Activated CD4-positive, alpha-beta T cell treated with anti-CD3 and anti-CD28 coated beads, Interleukin-2, amount 50 U/mL, for 16 hours (primary cell): ENCODE measurements at places on chromosomes 4 and X.

GRCh38 chrX:72727846-72728245, 13.7 kb upstream of the PHKA1 start:
- DNase-seq = no peak

- no peak for DNase-seq
Observed at GRCh38 chr4:139472852-139473251, 18.9 kb downstream of the RAB33B start.

- DNase-seq = peak; percentile 6
Observed at GRCh38 chr4:154503598-154503997, 12.0 kb upstream of the DCHS2 start.

GRCh38 chrX:19907794-19908193, 20.4 kb upstream of the SH3KBP1 start:
- no peak for DNase-seq

DNA sequence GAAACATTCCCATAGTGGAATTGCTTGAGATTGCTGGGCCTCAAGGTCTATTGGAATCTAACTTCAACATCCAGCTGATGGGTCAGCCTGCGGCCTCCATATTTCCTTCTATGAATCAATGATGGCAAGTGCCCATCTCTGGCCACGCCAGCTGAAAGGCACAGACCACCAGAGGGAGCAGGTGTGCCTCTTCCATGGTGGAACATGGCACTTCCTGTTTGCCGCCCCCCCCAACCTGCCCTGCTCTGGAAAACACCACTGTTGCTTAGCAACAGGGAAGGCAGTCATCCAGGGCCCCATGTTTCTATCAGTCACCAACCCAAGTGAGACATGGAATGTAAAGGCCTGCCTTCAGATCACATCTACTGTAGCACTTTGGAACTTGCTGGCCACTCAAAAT, 11.6 kb downstream of the PAGE4 start:
- peak; percentile 28 for DNase-seq

DNA sequence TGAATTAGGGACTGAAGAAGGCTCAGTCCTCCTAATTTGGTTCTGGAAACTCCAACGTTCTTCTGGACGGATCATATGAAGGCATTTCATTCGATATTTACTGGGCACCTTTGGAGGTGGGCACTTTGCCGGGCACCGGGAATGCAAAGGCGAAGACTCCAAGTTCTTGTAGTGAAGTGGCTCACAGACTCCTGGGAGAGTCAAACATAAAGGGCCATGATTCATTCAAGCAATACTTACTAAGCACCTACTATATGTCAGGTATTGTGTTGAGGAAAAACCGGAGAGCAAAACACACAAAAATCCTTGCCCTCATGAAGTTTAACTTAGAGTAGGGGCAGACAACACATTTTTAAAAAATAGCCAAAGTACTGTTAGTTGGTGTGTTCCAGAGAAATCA, 17.0 kb upstream of the ERCC6L start:
- no peak for DNase-seq

DNA sequence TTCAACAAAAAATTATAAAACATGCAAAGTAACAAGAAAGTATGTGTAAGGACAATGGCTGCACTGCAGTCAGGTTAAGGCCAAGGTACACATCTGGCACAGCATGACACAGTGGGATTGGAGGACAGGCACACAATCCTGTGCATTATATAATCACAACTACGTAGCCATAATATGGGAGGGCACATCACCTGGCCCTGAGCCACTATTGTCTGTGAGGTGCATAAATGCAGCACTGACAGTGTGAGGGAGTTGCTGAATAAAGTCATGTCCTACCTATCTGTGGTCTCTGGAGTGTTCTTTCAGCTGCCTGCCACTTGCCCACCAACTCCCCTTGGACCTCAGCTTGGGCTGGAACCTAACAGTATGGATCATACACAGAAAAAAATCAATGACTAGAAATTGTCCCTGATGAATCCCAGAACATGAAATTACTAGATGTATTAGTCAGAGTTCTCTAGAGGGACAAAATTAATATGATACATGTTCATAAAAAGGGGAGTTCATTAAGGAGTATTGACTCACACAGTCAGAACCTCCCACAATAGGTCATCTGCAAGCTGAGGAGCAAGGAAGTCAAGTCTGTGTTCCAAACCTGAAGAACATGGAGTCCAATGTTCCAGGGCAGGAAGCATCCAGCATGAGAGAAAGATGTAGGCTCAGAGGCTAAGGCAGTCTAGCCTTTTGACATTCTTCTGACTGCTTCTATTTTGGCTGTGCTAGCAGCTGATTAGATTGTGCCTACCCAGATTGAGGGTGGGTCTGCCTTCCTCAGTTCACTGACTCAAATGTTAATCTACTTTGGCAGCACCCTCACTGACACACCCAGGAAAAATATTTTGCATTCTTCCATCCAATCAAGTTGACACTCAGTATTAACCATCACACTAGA, 46.4 kb upstream of the KCTD8 start:
- no peak for DNase-seq

DNA sequence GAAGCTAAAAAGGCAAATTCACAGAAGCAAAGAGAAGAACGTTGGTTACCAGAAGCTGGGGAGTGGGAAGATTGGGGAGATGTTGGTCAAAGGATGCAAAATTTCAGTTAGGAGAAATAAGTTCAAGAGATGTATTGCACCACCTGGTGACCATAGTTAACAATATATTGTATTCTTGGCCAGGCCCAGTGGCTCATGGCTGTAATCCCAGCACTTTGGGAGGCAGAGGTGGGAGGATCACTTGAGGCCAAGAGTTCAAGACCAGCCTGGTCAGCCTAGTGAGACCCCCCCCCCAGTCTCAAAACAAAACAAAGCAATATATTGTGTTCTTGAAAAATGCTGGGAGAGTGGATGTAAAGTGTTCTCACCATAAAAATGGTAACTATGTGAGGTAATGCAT, 67.9 kb downstream of the TAB3 start:
- no peak for DNase-seq

DNA sequence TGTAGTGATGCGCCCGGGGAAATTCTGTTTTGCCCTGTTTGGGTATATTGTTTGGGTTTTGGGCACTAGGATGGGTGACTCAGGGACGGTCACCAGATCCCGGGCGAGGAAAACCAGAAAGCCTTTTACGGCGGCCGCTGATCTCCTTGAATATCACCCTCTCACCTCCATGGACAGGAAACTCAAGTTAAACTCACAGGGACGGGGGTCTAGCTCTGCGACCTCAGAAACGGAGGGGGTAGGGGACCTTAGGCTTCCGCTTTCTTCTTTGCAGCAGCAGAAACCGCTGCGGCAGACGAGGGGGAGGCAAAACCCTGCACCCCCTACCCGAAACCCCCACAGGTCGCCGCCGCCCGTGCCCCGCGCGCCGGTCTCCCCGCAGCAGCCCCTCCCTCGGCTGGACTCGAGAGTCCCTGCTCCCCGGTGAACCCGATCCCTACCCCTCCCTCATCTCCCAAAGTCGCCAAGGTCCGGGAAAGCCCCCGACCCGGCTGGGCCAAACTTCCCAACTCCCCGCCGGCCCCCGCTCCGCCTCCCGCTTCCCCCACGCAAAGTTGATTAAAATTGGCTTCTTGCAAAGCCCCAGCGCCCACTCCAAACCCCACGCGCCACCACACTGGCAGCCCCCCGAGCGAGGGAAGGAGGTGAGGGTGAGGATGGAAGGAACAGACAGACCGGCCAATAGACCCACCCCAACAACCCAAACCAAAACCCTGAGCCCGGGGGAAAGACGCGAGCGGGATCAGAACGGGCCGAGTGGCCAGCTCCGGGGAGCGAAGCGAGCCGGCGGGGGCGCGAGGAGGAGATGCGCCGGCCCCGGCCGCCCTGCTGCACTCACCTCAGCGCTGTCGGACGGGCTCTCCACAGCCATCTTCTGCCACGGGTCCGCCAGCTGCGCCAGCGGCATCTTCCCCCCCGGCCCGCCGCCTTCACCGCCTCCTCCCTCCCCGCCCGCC, 705 bp downstream of the RPS6KA3 start:
- peak; percentile 13 for DNase-seq

DNA sequence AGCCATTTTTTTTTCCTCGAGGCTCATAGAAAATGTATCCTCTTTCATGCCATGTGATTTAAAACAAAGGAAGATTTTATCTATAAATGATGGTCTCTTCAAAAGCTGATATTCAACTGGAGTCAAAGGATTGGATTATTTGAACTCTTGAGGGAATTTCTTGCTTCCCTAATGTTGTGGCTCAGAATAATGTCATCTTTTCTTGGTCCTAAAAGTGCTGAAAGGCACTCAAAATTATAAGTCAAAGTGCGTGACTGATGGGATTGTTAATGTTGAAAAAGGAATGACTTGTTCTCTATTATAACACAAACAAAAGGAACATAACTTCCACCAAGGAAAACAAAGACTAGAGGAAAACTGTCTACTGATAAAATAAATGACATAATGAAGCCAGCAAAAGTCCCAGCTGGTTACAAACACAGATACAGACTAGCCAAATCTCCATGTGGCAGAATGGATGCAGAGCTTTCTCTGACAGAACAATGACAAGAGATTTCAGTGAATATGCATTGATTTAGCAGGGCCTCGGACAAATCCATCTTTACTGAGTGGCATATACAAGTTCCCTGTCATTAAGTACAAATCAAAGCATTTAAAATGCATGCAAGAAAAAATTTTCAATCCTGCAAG, 552.6 kb downstream of the GBA3 start:
- DNase-seq = no peak

GRCh38 chrX:139720136-139720535, 12.2 kb upstream of the MCF2 start:
- DNase-seq = no peak

- no peak for DNase-seq
Observed at GRCh38 chrX:130176354-130176776, 4.6 kb downstream of the RAB33A start.

DNA sequence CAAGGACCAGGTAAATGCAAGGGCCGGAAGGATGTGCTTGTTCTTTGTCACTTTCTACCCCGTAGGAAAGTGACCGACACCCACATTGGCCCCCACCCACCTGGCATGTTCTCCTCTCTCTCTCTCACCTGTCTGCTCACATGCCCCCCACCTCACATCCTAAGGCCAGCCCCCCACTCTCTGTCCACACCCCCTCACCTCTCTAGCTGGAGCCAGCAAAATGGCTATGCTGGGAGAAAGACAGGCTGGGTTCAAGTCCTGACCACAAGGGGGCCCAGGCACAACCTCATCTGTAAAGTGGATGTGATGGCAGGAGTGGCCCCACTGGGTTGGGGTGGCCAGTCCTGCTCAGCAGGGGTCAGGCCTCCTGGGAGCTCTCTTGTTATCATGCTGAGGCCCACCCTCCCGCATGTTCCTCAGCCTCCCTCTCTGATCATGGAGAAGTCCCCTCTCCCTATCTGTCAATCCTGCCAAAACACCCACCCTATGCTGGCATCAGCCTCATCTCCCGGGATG, 1.7 kb upstream of the PPP2R2C start:
- DNase-seq = no peak

DNA sequence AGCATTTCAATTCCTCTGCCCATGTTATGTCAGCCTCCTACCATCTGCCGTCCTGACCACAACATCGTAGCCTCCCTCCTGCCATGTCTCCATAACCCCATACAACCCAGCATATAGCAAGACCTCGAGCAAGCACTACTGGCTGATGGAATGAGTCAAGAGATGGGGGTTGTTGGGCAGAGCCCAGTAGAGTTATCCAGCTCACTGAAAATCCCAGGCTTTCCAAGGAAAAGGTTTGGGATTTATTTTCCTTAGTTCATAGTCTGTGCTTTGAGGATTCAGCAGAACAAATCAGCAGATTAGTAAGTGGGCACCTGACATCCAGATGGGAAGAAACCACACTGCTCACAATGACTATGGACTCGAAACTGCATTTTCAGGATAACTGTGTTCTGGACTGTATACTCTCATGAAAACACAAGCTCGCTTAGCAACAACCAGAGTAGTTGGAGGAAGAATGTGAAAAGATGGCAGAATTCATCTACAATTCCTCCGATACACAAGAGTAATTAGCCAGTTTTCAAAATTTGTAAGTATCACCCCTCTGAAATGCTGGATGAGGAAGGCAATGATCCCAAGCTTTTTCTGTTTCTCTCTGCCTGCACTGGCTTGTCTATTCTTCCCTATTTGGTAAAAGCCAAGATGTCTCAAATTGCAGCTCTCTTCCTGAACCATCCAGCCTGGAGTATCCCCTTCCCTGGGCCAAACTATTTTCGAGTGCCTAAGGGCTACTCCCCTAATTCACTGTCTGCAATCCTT, 186.2 kb upstream of the TBL1X start:
- DNase-seq = no peak

DNA sequence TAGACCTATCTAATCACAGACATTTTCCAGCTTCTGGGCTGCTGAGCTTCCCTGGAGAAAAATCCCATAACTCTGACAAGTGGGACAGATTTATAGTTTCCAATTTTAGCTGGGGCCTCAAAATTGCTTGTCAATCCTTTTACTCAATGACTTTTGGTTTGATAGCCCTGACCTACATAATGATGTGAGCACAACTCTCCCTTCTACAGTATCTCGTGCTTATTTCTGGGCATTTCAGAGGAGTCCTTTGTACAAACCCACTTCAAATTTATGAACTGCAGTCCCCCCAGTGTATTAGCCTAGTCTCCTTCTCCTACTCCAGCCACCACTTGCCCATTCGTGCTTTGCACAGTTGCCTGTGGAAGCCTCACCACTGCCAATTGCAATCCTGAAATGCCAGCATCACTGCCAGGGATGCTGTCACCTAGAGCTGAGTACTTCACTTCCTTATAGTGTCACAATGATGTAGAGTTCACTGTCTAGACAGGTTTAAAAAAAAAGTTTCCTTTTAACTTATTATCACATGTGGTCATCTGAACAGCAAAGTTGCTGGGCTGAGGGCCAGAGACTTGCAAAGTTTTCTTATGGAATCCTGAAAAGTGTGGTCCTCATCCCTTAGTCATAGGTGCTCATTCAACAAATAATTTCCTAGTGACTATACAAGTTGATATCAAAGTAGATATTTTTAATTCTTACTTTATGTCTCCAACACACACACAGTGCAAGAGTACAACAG, 21.2 kb downstream of the TRAM1L1 start:
- DNase-seq = no peak

DNA sequence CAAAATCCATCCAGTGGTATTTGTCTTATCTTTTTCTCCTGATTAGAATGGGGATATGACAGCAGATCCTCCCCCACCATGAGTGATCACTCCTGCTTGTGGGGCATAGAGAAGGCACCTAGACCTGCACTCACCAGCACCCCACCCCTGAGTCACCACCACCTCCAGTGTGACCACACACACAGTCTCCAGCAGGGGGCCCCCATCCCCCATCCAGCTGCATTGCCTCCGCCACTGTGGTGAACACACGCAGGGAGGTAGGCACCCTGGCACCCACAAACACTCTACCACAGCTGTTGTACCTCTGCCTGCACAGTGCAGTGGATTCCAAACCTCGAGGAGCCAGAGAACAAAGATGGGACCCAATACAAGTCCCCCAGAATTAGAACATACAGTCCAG, 9.0 kb upstream of the MAGEA8 start:
- DNase-seq = peak; percentile 65

DNA sequence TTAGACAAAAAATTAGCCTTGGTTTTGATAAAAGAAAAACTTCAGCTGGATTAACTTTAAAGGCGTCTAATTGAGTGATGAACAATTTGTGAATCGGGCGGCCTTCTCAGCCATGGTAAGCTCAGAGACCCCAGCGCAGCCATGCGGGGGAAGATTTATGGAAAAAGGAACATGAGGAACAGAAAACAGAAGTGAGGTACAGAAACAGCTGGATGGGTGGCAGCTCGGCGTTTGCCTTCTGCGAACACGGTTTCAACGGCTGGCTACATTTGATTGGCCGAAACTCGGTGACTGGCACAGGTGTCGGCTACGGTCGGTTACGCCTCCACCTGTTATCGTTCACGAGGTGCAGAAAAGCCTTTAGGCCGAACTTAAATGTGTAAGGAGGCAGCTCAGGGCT, 401.4 kb upstream of the FAT1 start:
- no peak for DNase-seq
